ENCODE measurements at places on chromosomes 11 and 22.

- no peak for DNase-seq
Observed at GRCh38 chr11:19073454-19074415, 13.2 kb upstream of the MRGPRX2 start.

GRCh38 chr22:48919187-48919590 is 908.5 kb downstream of the BRD1 start:
- DNase-seq: no peak

DNA sequence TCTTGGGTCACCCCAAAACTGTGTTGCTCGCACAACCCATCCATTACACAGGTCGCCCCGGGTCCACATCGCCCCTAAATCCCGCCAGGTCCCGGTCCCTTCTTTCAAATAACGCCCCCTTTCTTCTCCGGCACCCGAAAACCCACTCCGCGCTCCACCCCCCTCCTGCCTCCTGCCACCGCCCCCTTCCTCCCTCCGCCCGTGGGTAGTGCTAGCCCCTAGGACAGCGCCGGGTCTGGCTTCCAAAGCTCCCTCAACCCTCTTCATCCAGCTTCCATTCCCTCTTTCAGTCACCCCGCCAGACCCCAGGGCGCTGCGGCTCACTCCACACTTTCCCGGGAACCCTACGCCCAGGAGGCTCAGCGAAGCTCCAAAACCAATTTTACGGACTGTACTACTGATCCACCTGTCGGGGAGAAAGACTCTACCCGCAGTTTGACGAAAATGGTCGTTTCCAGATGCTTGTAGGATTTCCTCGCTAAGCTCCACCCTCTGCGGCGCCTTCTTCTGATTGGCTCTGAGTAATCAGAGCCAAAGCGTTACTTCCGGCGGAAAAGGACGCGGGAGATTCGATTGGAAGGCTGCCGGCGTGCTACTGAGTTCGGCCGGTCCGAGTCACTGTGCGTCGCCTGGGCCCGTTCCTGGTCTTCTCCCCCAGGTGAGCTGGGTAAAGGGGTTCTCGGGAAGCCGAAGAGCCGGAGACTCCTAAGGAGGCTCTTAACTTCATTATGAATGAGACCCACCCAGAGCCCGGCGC is at the start of gene DDIAS:
Gene DDIAS, plus strand, starts transcription at position 572 of the 757 bp plus-strand sequence. CDS start 13,003 bp downstream, outside the sequence.
- peak; percentile 98 for DNase-seq

GRCh38 chr11:132779497-132779896 is 752.8 kb downstream of the OPCML start:
- DNase-seq: no peak

GRCh38 chr11:90178751-90179150 is 44.1 kb downstream of the CHORDC1 start:
- no peak for DNase-seq

- no peak for DNase-seq
Observed at GRCh38 chr11:66333220-66333877, 2.9 kb downstream of the RIN1 start.

All from pons (tissue), 1 donor.